ENCODE measurements at places on chromosomes 3 and 15.

DNA sequence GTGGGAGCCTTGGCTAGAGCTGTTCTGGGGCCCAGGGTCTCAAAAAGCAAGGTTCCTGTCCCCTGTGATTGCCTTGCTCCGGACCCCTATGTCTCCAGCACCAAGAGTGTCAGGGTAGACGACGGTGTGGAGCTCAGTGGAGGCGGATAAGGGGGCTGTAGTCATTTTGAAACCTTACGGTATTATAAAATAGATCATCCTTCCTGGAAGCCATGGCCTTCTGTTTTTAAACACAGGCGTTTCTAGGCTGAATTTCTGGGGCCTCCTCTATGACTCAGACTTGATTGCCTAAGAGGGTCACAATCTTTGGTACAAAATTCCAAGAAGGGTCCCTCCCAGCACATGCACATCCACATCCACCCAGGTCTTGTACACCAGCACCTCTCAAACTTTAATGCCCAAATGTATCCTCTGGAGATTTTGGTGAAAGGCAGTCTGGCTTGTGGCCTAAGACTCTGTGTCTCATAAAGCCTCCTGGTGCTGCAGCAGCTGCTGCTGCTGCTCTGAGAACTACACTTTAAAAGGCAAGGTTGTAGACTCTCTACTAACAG lies 70.5 kb upstream of the XCR1 start:
- DNase-seq: no peak

GRCh38 chr3:14564741-14565140 lies 24.6 kb upstream of the GRIP2 start:
- DNase-seq: no peak

- DNase-seq: no peak
These were observed 79.4 kb downstream of the HES1 start for GRCh38 chr3:194215392-194215791.

GRCh38 chr15:38565287-38565670 lies 665 bp upstream of the RASGRP1 start:
- no peak for DNase-seq

DNA sequence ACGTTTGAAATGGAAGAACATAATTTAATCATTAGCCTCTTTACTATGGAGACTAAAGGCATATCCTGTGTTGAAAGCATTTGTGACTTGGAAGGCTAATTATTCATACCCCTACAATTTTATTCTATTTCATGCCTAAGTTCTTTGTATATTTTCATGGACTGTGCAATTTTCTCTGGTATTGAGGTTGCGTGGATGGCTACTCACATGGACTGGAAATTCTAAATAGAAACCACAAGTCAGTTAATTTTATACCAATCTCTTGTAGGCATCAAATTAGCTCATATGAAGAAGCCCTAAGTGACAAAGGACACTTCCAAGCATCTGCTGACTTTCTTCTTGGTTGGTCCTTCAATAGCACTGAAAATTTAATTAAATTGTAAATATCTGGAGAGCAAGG lies 1353.5 kb downstream of the ROBO1 start:
- no peak for DNase-seq

GRCh38 chr3:117665296-117665695 lies 955.7 kb downstream of the TUSC7 start:
- DNase-seq: no peak

DNA sequence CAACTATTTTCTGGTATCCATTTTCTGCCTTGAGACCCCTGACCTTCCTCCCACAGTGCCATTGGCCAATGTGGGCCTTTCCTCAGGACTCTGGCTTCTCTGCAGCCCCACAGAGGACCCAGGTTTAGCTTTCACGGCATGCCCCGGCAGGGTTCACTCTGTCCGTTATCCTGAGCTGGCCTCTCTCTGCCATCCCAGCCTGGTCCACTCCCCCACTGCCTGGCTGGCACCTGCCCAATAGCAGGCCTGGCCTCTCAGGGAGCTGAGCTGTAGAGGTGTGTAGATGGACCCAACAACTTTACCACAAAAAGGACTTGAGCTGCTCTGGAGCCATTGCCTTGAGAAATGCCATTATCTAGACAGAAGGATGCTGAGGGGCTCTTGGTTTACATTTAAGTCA lies 57.5 kb downstream of the SCN10A start:
- no peak for DNase-seq

- no peak for DNase-seq
These were observed 1.9 kb upstream of the TMEM158 start for GRCh38 chr3:45227946-45228345.

DNA sequence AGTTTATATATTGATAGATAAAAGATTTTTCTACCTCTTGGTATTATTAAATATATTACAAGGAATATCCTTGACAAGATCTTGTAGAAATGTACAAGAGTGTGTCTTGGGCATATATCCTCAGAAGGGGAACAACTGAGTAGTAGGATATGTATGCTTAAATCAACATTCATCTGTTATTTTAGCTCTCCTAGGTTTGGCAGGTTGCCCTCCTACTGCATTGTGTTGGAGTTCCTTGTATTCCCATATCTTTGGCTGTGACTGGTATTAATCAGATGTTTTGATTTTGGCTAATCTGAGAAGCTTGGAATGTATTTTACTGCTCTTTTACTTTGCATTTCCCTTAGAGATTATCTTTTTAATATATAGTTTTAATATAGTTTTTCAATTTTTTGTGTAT lies 4.6 kb downstream of the MYRIP start:
- no peak for DNase-seq

GRCh38 chr3:121958801-121959200 lies 63.2 kb downstream of the ILDR1 start:
- DNase-seq: no peak

DNA sequence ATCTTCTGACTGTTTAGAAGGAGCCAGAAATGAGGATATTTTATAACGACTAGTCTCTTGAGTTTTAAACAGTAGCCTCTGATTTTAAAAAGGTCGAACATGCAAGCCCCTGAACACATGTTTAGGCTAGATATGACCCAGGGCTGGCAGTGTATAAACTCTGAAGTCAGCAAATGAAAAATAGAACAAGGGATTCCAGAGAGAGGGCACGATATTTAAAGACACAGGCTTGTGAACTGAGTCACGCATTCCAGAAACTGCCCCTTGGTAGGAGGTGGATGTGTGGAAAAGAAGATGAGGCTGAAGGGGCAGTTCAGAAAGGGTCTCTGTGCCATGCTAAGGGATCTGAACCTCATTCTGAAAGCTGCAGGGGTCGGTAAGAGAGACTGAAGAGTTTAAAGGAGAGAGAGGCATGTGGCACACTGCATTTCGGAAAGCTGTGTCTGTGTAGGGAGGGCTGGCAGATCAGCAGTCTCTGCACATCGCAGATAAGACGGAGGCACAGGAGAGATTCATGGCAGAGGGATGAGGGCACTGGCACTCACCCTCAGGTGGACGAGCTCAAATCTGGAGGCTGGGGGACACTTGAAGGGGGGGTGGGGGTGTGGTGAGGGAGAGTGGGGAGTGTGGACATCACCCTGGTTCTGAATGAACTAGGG lies 22.1 kb downstream of the ST8SIA2 start:
- DNase-seq: no peak

All from activated B cell treated with CpG ODN at 0.5 μM for 24 hours (primary cell).